ENCODE measurements at places on chromosomes 7 and 10. TPM values are rescaled to one million over a fixed set of nuclear protein-coding genes. Genes with fewer than 3 reads are reported as not detected.

Gene FKBP6
- total RNA-seq, result not detected

Gene RBM28
- total RNA-seq, result 17.1 TPM

Gene TMEM184A
- 43.8 TPM for total RNA-seq

Gene MBL2
- not detected for total RNA-seq

Gene NFE2L3
- total RNA-seq, result 5.8 TPM

Gene DDC
- 0.26 TPM for total RNA-seq

Gene DOCK4
- total RNA-seq, result 10.1 TPM

Gene TMEM176A
- total RNA-seq, result not detected

Gene GDF10
- total RNA-seq, result not detected

Gene INSYN2A
- total RNA-seq, result not detected

Gene ABCA13
- total RNA-seq, result 0.79 TPM

Gene CPXM2
- total RNA-seq, result under 0.01 TPM

Gene ATAD1
- total RNA-seq, result 63.0 TPM

Gene IFIT1B
- total RNA-seq, result not detected

Gene C10orf62
- not detected for total RNA-seq

Gene LIPJ
- not detected for total RNA-seq

Gene MALSU1
- 81.5 TPM for total RNA-seq

Gene IGFBP1
- under 0.01 TPM for total RNA-seq

Gene GTPBP10
- total RNA-seq, result 17.3 TPM

Gene DPY19L1
- 13.4 TPM for total RNA-seq

Gene MLXIPL
- total RNA-seq, result under 0.01 TPM

Gene CUZD1
- 0.79 TPM for total RNA-seq

Gene OGDH
- total RNA-seq, result 45.0 TPM

Gene SNX8
- total RNA-seq, result 8.7 TPM

Gene ADRB1
- 1.8 TPM for total RNA-seq

Gene PSPH
- total RNA-seq, result 162 TPM

Gene GSTO2
- 29.2 TPM for total RNA-seq

Gene C7orf33
- total RNA-seq, result not detected

Gene WNT8B
- not detected for total RNA-seq

Gene CDHR1
- 0.90 TPM for total RNA-seq

Gene TDRD1
- total RNA-seq, result 2.1 TPM

Gene ELN
- total RNA-seq, result under 0.01 TPM

Gene TMEM229A
- total RNA-seq, result not detected

Gene MAPK8
- 30.6 TPM for total RNA-seq

Gene GPR85
- 0.77 TPM for total RNA-seq

Gene DNAJC12
- total RNA-seq, result 0.26 TPM

Gene GOLGA7B
- total RNA-seq, result 0.26 TPM

Gene ANKRD30A
- not detected for total RNA-seq

Gene CALHM3
- total RNA-seq, result not detected

Gene COL26A1
- total RNA-seq, result not detected

Gene SFRP4
- total RNA-seq, result 0.26 TPM

Gene LBX1
- not detected for total RNA-seq

Gene SLC16A9
- 7.8 TPM for total RNA-seq

Gene SLC4A2
- 33.2 TPM for total RNA-seq

Gene FAS
- total RNA-seq, result 36.1 TPM

Gene LRRC61
- total RNA-seq, result 8.2 TPM

Gene STEAP1
- 12.7 TPM for total RNA-seq

Gene FAM25G
- 1.4 TPM for total RNA-seq

Gene SP4
- 7.3 TPM for total RNA-seq

Gene BAMBI
- 28.5 TPM for total RNA-seq

Gene SPDYE8
- not detected for total RNA-seq

Gene HHEX
- 0.38 TPM for total RNA-seq

Gene ADAM22
- total RNA-seq, result not detected

Gene PON1
- total RNA-seq, result not detected

Gene SERPINE1
- 20.6 TPM for total RNA-seq

Gene GPR146
- 1.0 TPM for total RNA-seq

Gene GCK
- total RNA-seq, result 0.53 TPM

Gene WDR86
- 0.13 TPM for total RNA-seq

Data from bronchial epithelial cell (primary cell).